Fibroblast of skin of right quadriceps (primary cell): ENCODE measurements at places on chromosomes 12 and 14.
A peak's percentile ranks its signal among the peaks of the same experiment; 100 is the strongest.

- DNase-seq = no peak
Observed at GRCh38 chr12:131640525-131640924, 70.4 kb upstream of the SFSWAP start.

GRCh38 chr12:119069147-119069642 is 87.9 kb downstream of the SRRM4 start:
- no peak for DNase-seq

GRCh38 chr12:103877934-103878510 is 37.0 kb upstream of the NT5DC3 start:
- peak; percentile 70 for DNase-seq

- DNase-seq = no peak
Observed at GRCh38 chr12:12521044-12521485, 41.6 kb downstream of the DUSP16 start.

GRCh38 chr12:47799357-47799955 is 20.2 kb downstream of the HDAC7 start:
- DNase-seq = no peak

- DNase-seq = no peak
Observed at GRCh38 chr14:88553886-88554456, 836 bp downstream of the PTPN21 start.
